ENCODE measurements at places on chromosomes 16 and 17. TPM values are rescaled to one million over a fixed set of nuclear protein-coding genes. Genes with fewer than 3 reads are reported as not detected.

- no peaks in the 10 kb centered on the region for H3K27me3 ChIP-seq
- no peak overlapping the region for H3K4me3 ChIP-seq
- no peaks in the 10 kb centered on the region for H3K36me3 ChIP-seq
- H3K4me1 ChIP-seq = peaks cover 79% of the 10 kb centered on the region
Measured at GRCh38 chr17:39852239-39852638, 11.9 kb downstream of the IKZF3 start.

DNA sequence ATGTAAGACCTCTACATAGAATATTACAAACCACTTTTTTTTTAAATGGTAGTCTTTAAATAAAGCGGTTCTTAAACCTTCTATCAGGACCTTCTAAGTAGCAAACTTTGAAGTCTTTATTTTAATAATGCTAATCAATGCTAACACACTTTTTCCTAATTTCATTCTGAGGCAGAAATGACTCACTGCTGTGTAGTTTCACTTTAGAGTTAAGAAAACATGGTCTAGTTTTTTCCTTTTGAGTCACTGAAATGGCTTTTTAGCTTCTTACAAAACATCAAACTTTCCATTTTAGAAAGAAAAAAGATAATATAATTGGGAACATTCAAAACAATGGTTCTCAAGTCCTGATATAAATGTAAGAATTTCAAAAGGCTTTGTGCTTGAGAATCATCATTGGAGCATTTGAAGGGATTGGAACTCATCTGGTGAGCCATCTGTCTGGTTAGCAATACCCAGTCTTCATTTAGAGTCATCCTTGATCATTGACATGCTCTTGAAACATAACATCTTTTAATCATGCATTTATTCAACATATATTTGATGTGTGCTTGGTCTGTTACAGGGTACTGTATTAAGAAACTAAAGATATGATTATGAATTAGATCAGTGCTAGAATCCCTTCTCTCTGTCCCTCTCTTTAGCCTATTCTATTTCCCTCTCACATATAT lies 258.3 kb upstream of the MON1B start:
- no peak overlapping the region for H3K4me3 ChIP-seq
- H3K27me3 ChIP-seq = no peaks in the 10 kb centered on the region

- H3K36me3 ChIP-seq = no peaks in the 10 kb centered on the region
- peak overlapping the region; percentile 15 for H3K27ac ChIP-seq
- H3K4me3 ChIP-seq = no peak overlapping the region
- H3K4me1 ChIP-seq = peaks cover 8% of the 10 kb centered on the region
- no peaks in the 10 kb centered on the region for H3K27me3 ChIP-seq
- DNase-seq = no peak
Measured at GRCh38 chr17:69117855-69118784, 23.6 kb downstream of the ABCA6 start.

DNA sequence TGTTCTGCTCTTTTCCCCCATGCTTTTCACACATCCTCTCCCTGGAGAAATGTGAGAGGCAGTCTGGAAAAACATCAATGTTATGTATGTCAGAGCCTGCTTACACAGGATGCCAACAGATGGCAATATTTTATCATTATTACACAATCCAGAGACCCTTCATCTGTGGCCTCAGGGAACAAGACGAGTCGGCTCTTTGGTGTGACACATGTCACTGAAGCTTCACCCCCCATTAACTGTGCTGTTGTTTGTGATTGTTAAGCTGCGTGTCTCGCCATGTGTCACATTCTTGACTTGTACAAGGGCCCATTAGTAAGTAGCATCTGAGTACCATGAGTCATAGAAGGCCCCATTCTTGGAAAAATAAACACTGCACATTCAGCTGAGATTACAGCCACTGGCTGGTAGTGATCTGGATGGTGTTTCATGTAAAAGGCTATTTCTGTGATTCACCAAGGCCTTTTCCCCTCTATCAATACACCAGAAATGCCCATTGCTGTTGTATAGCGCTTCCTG lies 682.1 kb upstream of the SOX9 start:
- no peak overlapping the region for H3K4me3 ChIP-seq
- H3K36me3 ChIP-seq = no peaks in the 10 kb centered on the region
- no peaks in the 10 kb centered on the region for H3K27me3 ChIP-seq
- DNase-seq = no peak

GRCh38 chr16:68426347-68426652 lies 22.0 kb downstream of the SMPD3 start:
- no peaks in the 10 kb centered on the region for H3K27me3 ChIP-seq
- no peak overlapping the region for H3K27ac ChIP-seq
- no peak for DNase-seq
- no peak overlapping the region for H3K4me3 ChIP-seq

DNA sequence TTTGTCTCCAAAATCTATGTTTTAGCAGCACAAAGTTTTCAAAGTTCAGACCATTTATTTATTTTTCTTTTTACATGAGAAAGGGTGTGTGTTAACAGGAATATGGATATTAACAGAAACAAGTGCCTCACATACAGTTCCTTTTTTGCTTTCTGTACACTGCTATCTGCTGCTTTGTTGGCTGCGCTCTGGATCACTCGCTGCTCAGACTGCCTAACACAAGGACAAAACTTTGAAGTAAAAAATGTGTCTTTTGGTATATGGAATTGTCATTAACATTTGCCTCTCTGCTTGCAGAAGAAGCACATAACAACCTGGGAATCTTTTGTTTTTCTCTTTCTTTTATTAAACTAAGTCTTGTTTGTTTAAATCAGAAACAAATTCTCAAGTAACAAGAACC lies 262.8 kb downstream of the ZFHX3 start:
- no peak for DNase-seq
- H3K27me3 ChIP-seq = no peaks in the 10 kb centered on the region
- no peaks in the 10 kb centered on the region for H3K4me1 ChIP-seq
- peak overlapping the region; percentile 22 for H3K27ac ChIP-seq

DNA sequence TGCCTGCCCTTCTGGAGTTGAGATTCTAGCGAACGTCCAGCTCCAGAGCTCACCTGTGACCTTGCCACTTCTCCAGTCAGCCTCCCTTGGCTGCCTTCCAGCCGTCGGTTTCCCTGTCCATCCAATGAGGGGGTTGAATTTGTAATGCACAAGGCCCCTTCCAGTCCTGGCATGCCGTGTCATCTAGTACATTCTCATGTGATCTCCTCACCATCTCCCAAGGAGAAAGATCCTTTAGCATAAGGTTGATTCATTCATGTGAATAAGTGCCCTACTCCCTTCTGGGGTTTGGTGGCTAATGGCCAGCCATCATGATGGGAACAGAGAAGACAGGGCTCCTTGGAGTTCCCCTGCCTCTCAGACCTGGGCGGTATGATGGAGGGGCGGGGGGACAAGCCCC lies 18.9 kb upstream of the ABCC3 start:
- H3K4me3 ChIP-seq = no peak overlapping the region
- H3K27ac ChIP-seq = no peak overlapping the region
- H3K27me3 ChIP-seq = no peaks in the 10 kb centered on the region
- DNase-seq = no peak
- no peaks in the 10 kb centered on the region for H3K36me3 ChIP-seq

GRCh38 chr16:78591682-78592103 lies 492.2 kb downstream of the WWOX start:
- no peak overlapping the region for H3K4me3 ChIP-seq
- no peak for DNase-seq
- H3K4me1 ChIP-seq = no peaks in the 10 kb centered on the region
- H3K36me3 ChIP-seq = no peaks in the 10 kb centered on the region
- no peaks in the 10 kb centered on the region for H3K27me3 ChIP-seq
- no peak overlapping the region for H3K27ac ChIP-seq

GRCh38 chr16:83989300-83989699 lies 21.3 kb downstream of the NECAB2 start:
- DNase-seq = no peak
- H3K4me1 ChIP-seq = no peaks in the 10 kb centered on the region
- H3K27me3 ChIP-seq = peaks cover 55% of the 10 kb centered on the region
- no peak overlapping the region for H3K27ac ChIP-seq
- no peak overlapping the region for H3K4me3 ChIP-seq

GRCh38 chr16:68267612-68268405 lies 3.5 kb downstream of the SLC7A6 start:
- no peak overlapping the region for H3K4me3 ChIP-seq
- peaks cover 73% of the 10 kb centered on the region for H3K4me1 ChIP-seq
- no peak overlapping the region for H3K27ac ChIP-seq
- H3K36me3 ChIP-seq = no peaks in the 10 kb centered on the region
- no peak for DNase-seq

GRCh38 chr17:73420897-73421296 lies 109.1 kb upstream of the CDC42EP4 start:
- H3K4me3 ChIP-seq = no peak overlapping the region
- peaks cover 22% of the 10 kb centered on the region for H3K36me3 ChIP-seq
- H3K4me1 ChIP-seq = no peaks in the 10 kb centered on the region
- H3K27me3 ChIP-seq = no peaks in the 10 kb centered on the region
- peak; percentile 47 for DNase-seq

- H3K27me3 ChIP-seq = no peaks in the 10 kb centered on the region
- H3K27ac ChIP-seq = no peak overlapping the region
- peaks cover 74% of the 10 kb centered on the region for H3K36me3 ChIP-seq
- H3K4me1 ChIP-seq = no peaks in the 10 kb centered on the region
Measured at GRCh38 chr16:930076-930475, 40.7 kb downstream of the LMF1 start.

- H3K36me3 ChIP-seq = peaks cover 100% of the 10 kb centered on the region
Measured at GRCh38 chr17:49717371-49717861, 9.7 kb upstream of the SLC35B1 start.

- H3K4me3 ChIP-seq = no peak overlapping the region
- no peaks in the 10 kb centered on the region for H3K27me3 ChIP-seq
- no peaks in the 10 kb centered on the region for H3K36me3 ChIP-seq
- no peaks in the 10 kb centered on the region for H3K4me1 ChIP-seq
- no peak overlapping the region for H3K27ac ChIP-seq
Measured at GRCh38 chr17:37701496-37701898, 43.4 kb downstream of the HNF1B start.

- no peak for DNase-seq
- H3K27ac ChIP-seq = peak overlapping the region; percentile 65
- peak overlapping the region; percentile 8 for H3K4me3 ChIP-seq
- H3K36me3 ChIP-seq = no peaks in the 10 kb centered on the region
Measured at GRCh38 chr16:4316108-4316863, 419 bp downstream of the GLIS2 start.

DNA sequence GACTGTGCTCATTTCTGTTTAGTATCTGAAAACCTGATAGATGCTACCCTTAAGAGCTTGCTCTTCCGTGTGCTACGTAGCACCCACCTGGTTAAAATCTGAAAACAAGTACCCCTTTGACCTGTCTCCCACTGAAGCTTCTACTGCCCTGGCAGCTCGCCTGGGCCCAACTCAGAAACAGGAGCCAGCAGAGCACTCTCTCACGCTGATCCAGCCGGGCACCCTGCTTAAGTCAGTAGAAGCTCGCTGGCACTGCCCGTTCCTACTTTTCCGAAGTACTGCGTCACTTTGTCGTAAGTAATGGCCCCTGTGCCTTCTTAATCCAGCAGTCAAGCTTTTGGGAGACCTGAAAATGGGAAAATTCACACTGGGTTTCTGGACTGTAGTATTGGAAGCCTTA lies 18.9 kb downstream of the NTAN1 start:
- no peak overlapping the region for H3K4me3 ChIP-seq
- H3K4me1 ChIP-seq = peaks cover 30% of the 10 kb centered on the region
- no peak for DNase-seq
- H3K27ac ChIP-seq = no peak overlapping the region
- no peaks in the 10 kb centered on the region for H3K27me3 ChIP-seq

Gene SLC39A11
- 4.1 TPM for polyA plus RNA-seq

Gene TP53TG3D
- polyA plus RNA-seq = 0.32 TPM

Gene CYGB
- polyA plus RNA-seq = 5.5 TPM

Gene ACSM2A
- polyA plus RNA-seq = not detected

Gene DRC7
- polyA plus RNA-seq = 0.03 TPM

Gene CRHR1
- not detected for polyA plus RNA-seq

Gene MPV17L
- 0.79 TPM for polyA plus RNA-seq

Gene CD300E
- polyA plus RNA-seq = 0.99 TPM
